ENCODE measurements at places on chromosomes 16 and 17. TPM values are rescaled to one million over a fixed set of nuclear protein-coding genes. Genes with fewer than 3 reads are reported as not detected.

RHBDL1 gene
- 1.7 TPM for total RNA-seq

ASPHD1 gene
- total RNA-seq: not detected

METTL16 gene
- 27.8 TPM for total RNA-seq

PPM1E gene
- total RNA-seq: not detected

MT2A gene
- 146 TPM for total RNA-seq

PITPNM3 gene
- 0.37 TPM for total RNA-seq

SEPTIN12 gene
- total RNA-seq: not detected

CMTM4 gene
- 0.84 TPM for total RNA-seq

C17orf67 gene
- 5.2 TPM for total RNA-seq

CCL2 gene
- not detected for total RNA-seq

PSMD3 gene
- total RNA-seq: 88.4 TPM

ATP5PD gene
- total RNA-seq: 252 TPM

EPN2 gene
- total RNA-seq: 2.1 TPM

OR1G1 gene
- total RNA-seq: not detected

CDC42EP4 gene
- total RNA-seq: 2.1 TPM

CLEC18C gene
- 0.64 TPM for total RNA-seq

ANKRD13B gene
- 12.8 TPM for total RNA-seq

PRSS36 gene
- 0.89 TPM for total RNA-seq

TBC1D26 gene
- total RNA-seq: not detected

FOXN1 gene
- total RNA-seq: not detected

C17orf50 gene
- total RNA-seq: not detected

DNAI2 gene
- total RNA-seq: 1.3 TPM

HS3ST2 gene
- total RNA-seq: not detected

KRT24 gene
- not detected for total RNA-seq

SSTR5 gene
- not detected for total RNA-seq

MPV17L gene
- total RNA-seq: not detected

APOBR gene
- total RNA-seq: 16.7 TPM

RNPS1 gene
- total RNA-seq: 230 TPM

HS3ST3A1 gene
- total RNA-seq: 1.4 TPM

KREMEN2 gene
- not detected for total RNA-seq

MEOX1 gene
- total RNA-seq: 5.1 TPM

COX4I1 gene
- 461 TPM for total RNA-seq

PHF23 gene
- total RNA-seq: 55.9 TPM

ARL5C gene
- 0.15 TPM for total RNA-seq

CSNK1D gene
- total RNA-seq: 142 TPM

ETV4 gene
- not detected for total RNA-seq

TLCD2 gene
- 0.12 TPM for total RNA-seq

NECAB2 gene
- not detected for total RNA-seq

TMEM204 gene
- total RNA-seq: 73.5 TPM

WFDC1 gene
- total RNA-seq: not detected

SDR42E2 gene
- total RNA-seq: not detected

GPRC5B gene
- 0.42 TPM for total RNA-seq

GLP2R gene
- not detected for total RNA-seq

PPL gene
- total RNA-seq: not detected

ITGAL gene
- total RNA-seq: 598 TPM

RASL10B gene
- 0.15 TPM for total RNA-seq
